Fibroblast of lung (primary cell): ENCODE measurements at places on chromosomes 2 and 18.

- DNase-seq: no peak
Measured at GRCh38 chr18:46621871-46622270, 35.1 kb downstream of the LOXHD1 start.

DNA sequence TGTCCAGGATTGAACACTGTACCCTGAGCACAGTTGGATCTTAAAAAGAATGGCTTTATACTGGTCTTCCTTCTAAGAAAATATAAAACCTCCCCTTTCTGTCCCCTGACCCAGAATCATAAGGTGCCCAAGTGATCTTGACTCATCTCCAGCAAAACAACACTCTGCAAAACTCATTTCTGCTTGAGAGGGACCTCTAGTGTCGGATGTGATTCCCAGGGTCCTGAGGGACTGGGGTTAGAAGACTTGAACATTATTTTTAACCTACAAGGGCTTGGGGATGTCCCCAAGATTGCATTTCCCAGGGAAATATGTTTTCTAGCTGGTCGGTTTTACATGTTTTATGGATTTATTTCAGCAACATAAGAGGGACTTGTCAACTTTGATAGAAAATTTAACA, 1318.5 kb upstream of the CELF4 start:
- DNase-seq: no peak

- no peak for DNase-seq
Measured at GRCh38 chr2:239829326-239829725, 195.8 kb downstream of the NDUFA10 start.

DNA sequence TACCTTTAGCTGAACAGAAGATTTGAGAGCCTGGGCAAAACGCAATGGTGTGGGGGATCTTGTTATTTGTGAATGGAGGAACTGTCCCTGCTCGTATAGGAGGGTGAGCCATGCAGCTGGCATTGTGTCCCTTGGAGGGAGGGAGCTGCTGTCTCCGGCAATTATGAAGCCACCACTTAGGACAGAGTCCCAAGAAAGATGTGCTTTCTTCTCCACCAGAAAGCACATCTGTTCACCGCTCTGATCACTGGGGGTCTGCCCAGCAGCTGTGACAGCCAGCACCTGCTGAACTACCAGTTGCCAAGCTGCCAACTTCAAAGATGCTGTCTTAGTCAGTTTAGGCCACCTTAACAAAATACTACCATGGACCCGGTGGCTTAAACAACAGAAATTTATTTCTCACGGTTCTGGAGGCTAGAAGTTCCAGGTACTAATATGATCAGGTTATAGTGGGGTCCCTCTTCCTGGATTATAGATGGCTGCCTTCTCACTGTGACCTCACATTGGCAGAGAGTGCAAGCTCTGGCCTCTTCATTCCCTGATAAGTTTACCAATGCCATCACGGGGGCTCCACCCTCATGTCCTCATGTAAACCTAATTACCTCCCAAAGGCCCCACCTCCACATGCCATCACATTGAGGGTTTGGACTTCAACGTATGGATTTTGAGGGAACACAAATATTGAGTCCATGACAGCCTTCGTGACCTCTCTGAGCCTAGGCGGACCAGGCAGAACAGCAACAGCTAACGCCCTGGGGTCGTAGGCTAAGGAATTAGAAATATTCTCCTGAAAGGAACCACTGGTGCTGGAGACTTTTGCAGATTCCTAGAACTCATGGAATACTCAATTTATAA, 148.3 kb downstream of the RHBDD1 start:
- no peak for DNase-seq

DNA sequence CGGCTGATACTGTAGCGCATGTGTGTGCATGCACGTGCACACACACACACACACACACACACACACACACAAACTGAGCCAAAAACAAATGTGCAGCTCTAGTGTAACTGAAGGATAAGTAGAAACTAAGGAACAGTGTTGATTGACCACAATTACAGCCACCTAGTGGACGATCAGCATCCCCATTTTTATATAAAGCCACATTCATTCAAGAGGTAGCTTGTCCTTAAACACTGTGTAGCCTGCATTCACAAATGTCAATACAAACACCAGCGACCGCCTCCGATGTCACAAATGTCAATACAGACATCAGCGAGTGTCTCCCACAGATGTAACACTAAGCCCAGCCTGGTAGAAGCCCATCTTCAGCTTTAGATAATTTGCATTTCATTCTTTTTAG, 167.4 kb downstream of the PTGR3 start:
- peak; percentile 54 for DNase-seq

GRCh38 chr18:6882401-6882800, 152.9 kb downstream of the ARHGAP28 start:
- no peak for DNase-seq

DNA sequence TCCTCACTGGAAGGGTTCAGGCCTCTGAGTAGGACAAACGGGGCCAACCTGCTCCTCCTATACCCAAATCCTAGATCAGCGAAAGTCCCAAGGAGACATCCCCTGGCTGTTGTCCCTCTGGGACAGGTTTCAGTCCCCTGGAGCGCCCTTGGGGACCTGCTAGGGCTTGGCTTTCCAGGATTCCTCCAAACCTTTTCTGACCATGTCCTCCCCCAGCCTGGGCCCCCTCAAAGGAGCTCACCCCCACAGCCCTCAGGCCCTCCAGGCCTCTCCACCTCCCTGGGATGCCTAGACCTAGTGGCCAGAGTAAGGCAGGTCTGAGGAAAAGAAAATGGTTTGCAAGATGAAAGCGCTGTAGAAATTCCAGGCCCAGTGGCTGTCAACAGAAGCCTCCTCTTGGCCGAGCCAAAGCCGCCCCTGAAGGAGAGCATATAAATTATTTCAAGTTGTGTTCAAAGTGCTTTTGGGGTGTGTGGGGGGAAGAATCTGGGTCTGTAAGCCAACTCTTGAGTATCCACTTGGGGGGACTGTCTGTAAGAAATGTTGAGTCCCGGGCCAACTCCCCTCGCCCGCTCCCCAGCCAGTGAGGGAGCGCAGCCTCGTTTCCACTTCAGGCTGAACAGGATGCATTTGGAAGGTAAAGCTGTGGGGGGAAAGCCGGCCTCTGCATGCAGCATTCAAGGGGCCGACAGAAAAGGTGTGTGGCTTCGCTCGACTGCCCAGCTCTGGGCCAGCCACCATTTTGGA, 158.6 kb downstream of the DYSF start:
- no peak for DNase-seq

- no peak for DNase-seq
Measured at GRCh38 chr18:57444301-57444759, 9.2 kb downstream of the ONECUT2 start.

GRCh38 chr2:25103287-25103871, 61.5 kb downstream of the EFR3B start:
- DNase-seq: peak; percentile 94

DNA sequence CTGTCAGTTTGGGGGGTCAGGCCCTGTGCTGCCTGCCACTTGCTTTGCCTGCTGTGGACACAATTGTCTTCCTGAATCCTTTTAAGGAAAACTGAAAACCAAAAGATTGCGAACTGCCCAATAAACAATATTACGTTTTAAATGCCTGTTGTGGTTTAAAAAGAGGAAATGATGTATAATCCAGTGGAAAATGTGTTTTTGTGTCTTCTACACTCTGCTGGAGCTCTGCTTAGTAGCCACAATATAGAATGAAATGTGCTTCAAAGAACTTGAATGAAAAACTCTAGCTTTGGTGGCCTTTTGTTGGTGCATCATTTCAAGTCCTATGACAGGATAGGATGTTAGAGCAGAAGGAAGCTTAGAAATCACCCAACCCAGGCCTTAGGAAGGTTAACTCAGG, 23.2 kb upstream of the CABYR start:
- DNase-seq: no peak

GRCh38 chr2:19140463-19141208, 217.8 kb downstream of the OSR1 start:
- peak; percentile 98 for DNase-seq

- DNase-seq: peak; percentile 62
Measured at GRCh38 chr2:147045113-147045512, 799.7 kb upstream of the ACVR2A start.
